Body of pancreas (tissue), 4 donors: ENCODE measurements at places on chromosomes 5 and 9. TPM values are rescaled to one million over a fixed set of nuclear protein-coding genes. Genes with fewer than 3 reads are reported as not detected.

DNA sequence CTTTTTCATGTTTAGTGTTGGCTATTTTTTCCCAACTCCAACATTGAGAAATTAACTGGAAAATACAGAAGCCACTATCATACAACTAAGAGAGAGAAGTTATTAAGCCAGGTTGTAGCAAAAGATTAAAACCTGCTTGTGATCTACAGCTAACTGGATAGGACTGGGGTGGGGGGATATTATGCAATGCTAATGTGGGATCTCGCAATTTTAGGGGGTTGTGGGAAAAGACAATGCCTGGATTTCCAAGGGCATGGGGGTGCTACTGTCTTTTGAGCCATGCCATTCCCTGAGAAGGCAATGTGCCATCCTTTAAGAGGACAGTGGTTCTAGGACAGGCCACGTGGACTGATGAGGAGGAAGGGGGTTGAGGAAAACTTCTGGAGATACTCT is 46.5 kb downstream of the MARCHF3 start:
- no peak for DNase-seq
- H3K27ac ChIP-seq = no peak overlapping the region
- H3K27me3 ChIP-seq = no peaks in the 10 kb centered on the region
- no peak overlapping the region for H3K4me3 ChIP-seq

GRCh38 chr5:154652746-154653417 is 102.3 kb upstream of the LARP1 start:
- no peaks in the 10 kb centered on the region for H3K36me3 ChIP-seq
- H3K4me3 ChIP-seq = no peak overlapping the region
- H3K4me1 ChIP-seq = peaks cover 54% of the 10 kb centered on the region
- DNase-seq = peak; percentile 33

- peaks cover 82% of the 10 kb centered on the region for H3K4me1 ChIP-seq
- H3K4me3 ChIP-seq = no peak overlapping the region
- DNase-seq = peak; percentile 41
- H3K27ac ChIP-seq = peak overlapping the region; percentile 58
- no peaks in the 10 kb centered on the region for H3K27me3 ChIP-seq
Observed at GRCh38 chr9:131734165-131734610, 5.7 kb downstream of the RAPGEF1 start.

- peak; percentile 44 for DNase-seq
- H3K4me1 ChIP-seq = peaks cover 24% of the 10 kb centered on the region
- H3K27me3 ChIP-seq = no peaks in the 10 kb centered on the region
- peak overlapping the region; percentile 58 for H3K27ac ChIP-seq
Observed at GRCh38 chr5:141512911-141513626, 24.2 kb downstream of the PCDHGC5 start.

DNA sequence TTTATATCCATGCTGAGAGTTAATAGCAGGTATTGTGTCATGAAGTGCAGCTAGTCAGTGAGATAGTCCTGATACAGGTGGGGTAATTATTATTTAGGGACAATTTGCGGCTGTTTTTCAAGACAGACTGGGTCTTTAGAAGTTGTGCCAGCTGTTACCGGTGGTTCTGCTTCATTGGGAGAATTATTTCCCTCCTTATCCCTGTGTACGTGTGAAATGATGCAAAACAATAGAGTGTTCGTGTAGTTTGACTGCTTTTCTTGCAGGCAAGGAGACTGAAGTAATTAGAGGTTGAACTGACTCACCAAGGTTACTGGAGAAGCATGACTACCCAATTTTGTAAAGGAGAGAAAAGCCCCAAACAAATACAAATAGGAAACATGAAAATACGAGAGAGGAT is 101.7 kb downstream of the ARRDC3 start:
- H3K4me3 ChIP-seq = no peak overlapping the region
- peak overlapping the region; percentile 95 for H3K27ac ChIP-seq
- no peaks in the 10 kb centered on the region for H3K27me3 ChIP-seq

Gene GFI1B
- not detected for total RNA-seq
